ENCODE measurements at places on chromosomes 2 and 18.

GRCh38 chr18:46652372-46652771 is 4.6 kb downstream of the LOXHD1 start:
- DNase-seq, result no peak

- DNase-seq, result no peak
Observed at GRCh38 chr2:163338270-163338669, 397.5 kb downstream of the FIGN start.

GRCh38 chr2:27583390-27583915 is 611 bp downstream of the ZNF512 start:
- DNase-seq, result no peak

DNA sequence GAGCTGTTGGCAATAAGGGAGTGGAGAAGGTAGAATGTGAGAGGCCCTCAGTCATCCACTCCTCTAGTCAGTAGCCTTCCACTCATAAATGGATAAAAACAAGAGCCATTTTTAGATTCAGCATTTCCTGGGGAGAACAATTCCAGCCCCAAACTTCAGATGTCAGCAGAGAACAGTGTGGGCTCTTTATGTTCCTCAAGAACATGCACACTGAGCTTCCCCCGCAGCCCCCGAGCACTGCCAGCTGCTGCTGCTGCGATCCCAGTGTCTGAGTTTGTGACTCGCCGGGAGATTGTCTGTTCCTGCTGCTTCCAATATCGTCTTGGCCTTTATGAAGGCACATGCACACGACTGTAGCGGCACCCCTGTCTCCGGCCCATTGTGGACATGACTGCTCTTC is 143.7 kb upstream of the CTNNA2 start:
- no peak for DNase-seq

DNA sequence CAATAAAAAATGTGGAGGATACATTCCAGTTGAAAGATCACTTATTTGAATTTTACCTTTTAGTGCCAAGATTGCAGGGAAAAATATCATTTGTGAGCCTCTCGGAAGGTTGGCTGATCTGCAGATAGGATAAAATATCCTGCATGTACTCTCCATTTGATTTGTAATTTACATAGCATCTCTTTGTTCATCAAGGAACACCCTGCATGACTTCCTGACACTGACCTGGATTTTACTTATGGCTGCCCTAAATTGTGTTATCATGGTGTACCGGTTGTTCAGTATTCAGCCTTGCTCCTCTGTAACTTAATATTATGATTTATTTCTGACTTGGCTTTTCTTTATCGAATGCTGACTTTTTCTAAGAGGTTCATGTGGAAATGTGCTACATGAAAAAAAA is 226.4 kb downstream of the PIK3C3 start:
- DNase-seq, result no peak

- no peak for DNase-seq
Observed at GRCh38 chr2:19228181-19228593, 130.2 kb downstream of the OSR1 start.

GRCh38 chr2:16378031-16378430 is 287.6 kb downstream of the CYRIA start:
- no peak for DNase-seq

DNA sequence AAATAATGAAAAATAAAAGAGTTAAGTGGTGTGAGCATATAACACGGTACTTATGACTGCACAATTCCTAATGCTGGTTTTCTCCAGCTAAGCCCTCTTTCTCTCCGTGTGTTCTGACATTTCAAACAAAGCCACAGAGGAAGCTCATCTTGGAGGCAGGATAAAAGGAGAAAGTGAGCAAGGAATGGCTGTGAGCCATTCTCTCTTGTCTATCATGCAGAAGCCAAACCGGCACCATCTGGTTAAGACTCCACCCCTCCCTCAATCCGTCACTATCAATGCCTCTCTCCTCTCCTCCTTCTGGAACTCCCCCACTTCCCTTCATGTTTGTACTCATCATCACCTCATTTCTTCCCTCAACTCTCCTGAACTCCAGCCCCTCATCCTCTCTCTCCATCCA is 210.4 kb downstream of the TMEM163 start:
- no peak for DNase-seq

DNA sequence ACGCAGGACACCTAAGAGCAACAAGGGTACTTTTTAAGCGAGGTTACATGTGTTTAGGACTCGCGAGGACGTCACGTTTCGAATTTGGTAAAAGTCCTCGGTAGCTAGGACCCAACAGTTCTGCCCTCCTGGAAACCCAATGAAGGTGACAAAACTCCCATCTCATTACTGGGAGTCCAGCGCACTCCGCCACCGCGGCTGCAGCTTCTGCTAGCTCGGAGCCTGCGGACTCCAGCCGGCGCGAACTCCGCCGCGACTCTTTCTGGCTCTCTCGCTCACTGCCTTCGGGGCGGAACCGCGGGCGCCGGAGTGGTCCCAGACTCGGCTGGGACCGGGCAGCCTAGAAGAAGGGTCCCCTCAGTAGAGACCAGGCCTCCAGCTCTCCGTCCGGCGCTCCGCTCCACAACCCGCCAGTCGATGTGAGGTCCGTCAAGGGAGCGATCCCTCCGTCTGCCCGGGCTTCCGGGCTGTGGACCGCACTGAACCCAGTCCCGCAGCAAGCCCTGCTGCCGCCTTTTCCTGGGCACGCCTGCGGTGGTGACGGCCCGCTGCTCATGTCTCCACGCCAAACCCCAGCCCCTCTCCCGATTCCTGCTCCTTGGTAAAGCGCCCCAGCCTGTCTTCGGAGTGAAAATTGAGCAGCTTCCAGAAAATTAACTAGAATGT is 3.0 kb upstream of the OSR1 start:
- DNase-seq, result peak; percentile 69

DNA sequence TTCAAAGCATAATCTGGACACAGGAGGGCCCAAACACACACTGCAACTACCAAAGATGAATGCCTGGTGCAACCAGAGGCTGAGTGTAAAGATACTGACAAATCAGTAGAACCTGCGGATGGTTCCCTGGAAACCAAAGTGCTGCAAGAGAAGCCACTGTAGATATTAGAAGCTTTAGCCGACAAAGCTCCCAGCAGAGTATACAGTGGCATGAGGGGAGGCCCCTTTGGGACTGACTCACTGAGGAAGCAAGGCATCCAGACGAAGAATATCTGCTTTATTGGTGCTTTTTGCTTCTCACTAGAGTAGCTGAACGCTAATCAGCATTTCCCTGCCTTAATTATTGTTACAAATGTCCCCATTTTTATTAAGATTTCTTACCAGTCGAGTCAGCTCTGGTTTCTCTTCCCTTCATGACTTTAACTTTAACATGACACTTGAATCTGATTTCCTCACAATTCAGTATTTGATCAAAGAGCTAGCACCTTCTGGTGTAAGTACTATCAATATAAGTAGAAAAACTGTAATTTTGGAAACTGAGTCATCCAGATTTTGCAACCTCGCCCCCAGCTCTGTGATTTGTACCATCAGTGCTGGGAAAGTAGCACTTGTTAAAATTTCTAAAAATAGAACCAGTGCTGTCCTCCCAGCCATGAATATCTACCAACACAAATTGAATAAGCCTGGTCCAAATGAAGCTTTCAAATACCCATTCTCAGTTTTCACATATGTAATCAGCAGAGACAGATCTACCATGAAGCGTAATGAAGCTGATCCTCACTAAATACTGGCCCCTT is 34.2 kb downstream of the FIGN start:
- no peak for DNase-seq

DNA sequence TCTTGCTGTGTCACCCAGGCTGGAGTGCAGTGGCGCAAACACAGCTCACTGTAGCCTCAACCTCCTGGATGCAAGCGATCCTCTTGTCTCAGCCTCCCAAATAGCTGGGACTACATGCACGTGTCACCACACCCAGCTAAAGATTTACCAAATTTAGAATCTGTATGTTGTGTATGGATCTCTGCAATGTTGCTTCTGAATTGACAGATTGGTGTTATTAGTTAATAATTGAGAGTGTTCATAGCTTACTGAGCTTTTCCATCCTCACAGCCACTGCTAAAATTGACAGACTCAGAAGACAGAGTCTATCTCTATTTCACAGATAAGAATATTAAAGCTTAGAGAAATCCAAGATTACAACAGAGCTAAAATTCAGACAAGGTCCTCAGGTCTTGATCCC is 4.3 kb upstream of the NBAS start:
- DNase-seq, result no peak

- no peak for DNase-seq
Observed at GRCh38 chr2:218777276-218777990, 4.5 kb upstream of the CYP27A1 start.

DNA sequence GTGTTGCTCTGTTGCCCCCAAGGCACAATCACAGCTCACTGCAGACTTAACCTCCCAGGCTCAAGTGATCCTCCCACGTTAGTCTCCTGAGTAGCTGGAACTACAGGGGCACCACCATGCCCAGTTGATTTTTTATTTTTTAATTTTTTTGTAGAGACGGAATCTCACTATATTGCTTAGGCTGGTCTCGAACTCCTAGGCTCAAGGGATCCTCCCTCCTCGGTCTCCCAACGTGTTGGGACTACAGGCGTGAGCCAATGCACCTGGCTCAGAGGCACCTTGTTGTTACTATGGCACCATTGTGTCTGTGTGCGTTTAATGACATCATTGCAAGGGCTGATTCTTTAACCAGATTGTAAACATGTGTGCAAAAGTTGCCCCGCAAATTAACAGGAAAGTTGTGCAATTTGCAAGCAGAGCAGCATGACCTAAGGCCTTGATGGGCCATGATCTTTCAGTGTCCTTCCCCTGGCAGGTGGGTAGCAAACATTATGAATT is 22.6 kb downstream of the TCF23 start:
- no peak for DNase-seq

GRCh38 chr2:33015421-33016142 is 68.8 kb downstream of the LTBP1 start:
- no peak for DNase-seq

- DNase-seq, result no peak
Observed at GRCh38 chr2:128026448-128027277, 1.2 kb downstream of the SAP130 start.

DNA sequence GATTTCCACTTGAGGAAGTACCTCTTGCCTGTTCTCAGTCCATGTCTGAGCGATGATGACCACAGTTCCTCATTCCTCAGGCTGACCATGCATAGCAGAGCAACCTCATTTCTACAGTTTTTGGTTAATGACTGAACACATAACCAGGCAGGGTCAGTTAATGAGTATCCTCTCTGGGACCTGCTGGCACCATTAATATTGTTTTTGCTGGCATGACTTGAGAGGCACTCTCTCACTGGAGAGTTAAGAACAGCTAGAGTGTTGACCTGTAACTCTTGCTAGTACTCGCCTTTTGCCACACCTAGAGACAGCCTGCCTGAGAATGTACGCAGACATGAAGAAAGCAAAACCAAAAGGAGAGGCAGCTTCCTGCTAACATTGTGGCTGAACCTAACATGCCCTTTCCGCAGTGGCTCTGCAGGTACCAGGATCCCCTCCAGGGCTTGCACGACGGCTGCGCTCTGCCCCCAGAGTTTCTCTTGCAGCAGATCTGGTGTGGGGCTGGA is 23.9 kb downstream of the PECR start:
- no peak for DNase-seq

- no peak for DNase-seq
Observed at GRCh38 chr2:24203029-24203786, 28.4 kb downstream of the FAM228A start.

GRCh38 chr2:43078301-43078700 is 148.1 kb downstream of the ZFP36L2 start:
- DNase-seq, result no peak

- DNase-seq, result peak; percentile 66
Observed at GRCh38 chr2:176613323-176613987, 344.2 kb downstream of the MTX2 start.

GRCh38 chr18:37230768-37231167 is 334.8 kb downstream of the CELF4 start:
- DNase-seq, result no peak

Measured in right forelimb (tissue), 1 donor.